Cerebellar cortex (tissue), 1 donor: ENCODE measurements at places on chromosomes 3 and 15.

GRCh38 chr3:15064299-15064834 is 748 bp downstream of the MRPS25 start:
- DNase-seq, result peak; percentile 13

DNA sequence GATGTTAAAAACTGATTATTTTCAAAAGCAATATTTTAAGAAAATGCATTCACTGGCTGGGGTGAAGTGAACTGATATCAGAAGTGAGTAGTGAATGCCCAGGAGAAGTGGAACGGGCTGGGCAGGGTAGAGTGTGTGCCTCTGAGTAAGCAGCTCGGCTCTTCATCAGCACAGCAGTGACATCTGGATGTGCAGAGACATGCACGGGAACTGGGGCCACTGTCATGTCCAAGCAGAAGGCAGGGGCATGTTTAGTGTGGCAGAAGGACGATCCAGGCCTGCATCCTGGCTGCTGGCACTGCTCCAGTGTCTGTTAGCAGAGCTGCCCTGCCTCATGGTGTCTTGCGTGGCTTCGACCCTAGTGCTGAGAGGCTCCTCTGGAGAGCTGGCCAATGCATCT is 305.6 kb upstream of the LRRFIP2 start:
- DNase-seq, result peak; percentile 53

GRCh38 chr3:2792432-2792831 is 317.7 kb downstream of the IL5RA start:
- DNase-seq, result no peak

DNA sequence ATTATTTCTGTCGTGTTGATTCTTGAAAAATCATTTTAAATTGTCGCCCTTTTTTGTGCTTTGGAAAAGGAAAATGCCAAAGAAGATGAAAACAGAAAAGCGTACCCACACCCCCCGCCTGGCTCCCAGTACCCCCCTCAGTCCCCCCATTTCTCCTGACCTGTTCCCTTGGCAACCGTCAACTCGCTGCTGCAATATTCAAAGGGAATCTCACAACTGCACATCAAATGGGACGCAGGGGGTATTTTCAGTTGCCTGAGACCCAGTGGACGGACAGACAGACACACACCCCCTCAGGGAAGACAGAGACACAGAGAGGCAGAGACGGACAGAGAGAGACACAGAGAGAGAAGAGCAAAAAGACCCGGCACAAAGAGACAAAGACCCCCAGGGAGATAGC is 83.5 kb upstream of the PRR20G start:
- no peak for DNase-seq

DNA sequence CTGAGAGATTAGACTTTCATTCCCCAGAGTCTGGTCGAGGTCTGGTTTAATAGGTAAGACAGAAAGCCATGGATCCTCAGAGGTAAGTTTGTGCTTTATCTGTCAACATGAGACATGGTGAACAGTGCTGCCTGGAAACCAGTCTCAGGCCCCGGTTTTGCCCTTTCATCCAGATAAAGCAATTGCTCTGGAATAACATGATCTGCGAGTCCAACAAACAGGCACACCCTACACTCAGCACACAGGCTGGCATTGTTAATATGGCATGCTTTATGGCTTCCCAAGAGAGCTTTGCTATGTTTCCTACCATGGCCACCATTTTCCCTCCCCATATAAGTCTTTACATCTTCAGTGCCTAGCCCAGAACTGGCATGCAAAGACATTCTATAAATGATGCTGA is 30.1 kb upstream of the MNS1 start:
- no peak for DNase-seq

- no peak for DNase-seq
Measured at GRCh38 chr3:87047852-87048251, 56.9 kb upstream of the VGLL3 start.

DNA sequence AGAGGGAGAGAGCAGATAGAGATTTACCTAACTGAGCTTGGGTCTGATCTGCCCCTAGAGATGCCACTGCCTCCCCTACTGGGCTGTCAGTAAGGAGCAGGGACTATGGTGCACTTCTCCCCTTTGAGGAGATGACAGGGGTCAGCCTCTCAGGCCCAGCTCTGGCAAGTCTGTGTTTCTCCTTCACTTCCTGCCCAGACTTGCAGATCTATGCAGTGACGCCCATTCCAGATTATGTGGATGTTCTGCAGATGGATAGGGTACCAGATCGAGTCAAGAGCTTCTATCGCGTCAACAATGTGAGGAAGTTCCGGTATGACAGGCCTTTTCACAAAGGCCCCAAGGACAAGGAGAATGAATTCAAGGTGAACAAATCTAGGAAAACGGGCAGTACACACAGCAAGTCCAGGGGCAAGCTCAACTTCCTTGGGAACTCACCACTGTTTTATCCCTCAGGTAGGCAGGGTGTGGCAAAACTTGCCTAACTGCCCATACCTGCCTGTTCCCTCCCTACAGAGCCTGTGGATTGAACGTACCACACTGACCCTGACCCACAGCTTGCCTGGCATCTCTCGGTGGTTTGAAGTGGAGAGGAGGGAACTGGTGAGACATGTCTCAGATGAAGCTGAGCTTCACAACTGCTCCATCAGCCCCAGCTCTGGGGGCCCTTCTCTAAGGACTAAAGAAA is 29.1 kb upstream of the MANF start:
- no peak for DNase-seq

DNA sequence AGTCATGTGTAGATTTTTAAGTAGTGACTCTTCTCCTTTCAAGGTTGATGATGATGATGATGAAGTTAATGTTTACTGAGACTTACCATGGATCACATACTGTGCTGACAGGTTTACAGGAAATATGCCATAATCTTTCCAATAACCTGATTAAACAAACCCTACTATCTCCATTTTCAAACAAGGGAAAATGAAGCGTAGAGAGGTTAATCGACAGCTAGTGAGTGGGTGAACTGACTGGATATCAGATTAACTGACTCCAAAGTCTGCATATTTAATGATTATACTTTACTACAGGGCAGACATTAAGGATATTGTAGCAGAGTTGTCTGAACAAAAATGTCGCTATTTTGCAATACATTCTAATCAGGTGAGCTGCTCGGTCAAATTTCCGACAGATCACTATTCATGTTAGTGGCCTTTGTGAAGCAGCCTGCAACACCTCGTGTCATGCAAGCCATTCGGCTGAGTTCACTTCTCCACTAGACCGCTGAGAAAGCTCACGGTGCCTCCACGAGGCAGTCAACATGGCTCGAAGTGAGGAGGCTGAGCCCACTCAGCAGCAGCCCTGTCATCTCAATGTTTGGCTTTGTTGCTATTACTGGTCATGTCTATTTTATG is 264.2 kb downstream of the NFKBIZ start:
- no peak for DNase-seq

DNA sequence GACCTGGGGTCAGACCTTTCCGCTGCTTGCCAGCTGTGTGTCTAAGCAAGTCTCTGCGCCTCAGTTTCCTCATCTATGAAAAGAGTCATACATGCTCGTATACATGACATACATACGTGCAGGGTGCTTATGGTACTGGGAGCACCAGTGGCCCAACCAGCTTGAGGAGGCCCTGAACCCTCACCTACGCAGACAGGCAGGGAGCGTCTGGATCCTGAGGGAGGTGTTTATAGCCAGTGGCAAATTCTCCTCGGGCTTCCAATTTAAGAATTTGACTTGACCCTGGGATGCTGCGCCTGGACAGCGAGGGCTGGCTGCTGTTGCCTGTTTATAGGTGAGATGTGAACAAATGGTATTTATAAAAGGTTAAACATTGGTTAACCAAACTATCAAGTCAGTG is 17.7 kb upstream of the FGD5 start:
- no peak for DNase-seq

DNA sequence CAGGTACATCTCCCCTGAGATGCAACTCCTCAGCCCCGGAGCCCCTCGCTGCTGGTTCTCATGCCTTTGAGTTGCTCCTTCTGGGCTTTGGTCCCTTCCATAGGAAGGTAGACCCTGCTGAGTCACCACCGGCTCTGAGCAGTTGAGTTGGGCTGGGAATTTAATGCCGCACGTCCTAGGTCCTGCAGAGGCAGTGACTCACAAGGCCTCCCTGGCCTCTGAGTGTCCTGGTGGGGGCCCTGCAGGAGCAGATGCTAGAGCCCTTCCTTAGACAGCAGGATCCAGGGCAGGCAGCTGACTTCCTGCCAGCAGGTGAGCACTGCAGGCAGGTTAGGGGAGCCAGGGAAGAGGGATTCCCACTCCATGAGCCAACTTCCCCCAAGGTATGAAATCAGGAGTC is 5.5 kb upstream of the NTRK3 start:
- DNase-seq, result no peak

DNA sequence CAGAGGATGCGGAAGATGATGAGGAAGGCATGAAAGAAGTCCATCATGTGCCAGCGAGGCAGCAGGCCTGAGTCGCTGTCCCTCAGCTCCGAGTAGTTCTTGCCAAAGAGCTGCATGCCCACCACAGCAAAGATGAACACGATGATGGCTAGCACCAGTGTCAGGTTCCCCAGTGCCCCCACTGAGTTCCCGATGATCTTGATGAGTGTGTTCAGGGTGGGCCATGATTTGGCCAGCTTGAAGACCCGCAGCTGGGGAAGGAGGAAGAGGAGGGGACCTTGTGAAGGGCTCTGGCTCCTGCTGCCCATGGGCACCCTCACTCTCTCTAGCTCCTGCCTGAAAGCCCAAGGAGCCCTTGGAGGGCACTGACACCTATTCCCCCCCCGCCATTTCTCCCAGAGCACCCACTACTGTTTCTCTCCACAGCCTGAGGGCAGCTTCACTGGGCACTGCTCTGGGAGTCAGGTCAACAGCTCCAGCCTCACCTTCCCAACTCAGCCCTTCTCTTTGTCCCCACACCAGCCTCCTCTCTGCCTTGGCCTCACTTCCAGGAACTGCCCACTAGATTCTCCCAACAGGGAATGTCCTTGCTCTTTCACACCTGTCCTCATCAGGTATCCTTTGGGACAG is 63.6 kb downstream of the SCN5A start:
- no peak for DNase-seq

DNA sequence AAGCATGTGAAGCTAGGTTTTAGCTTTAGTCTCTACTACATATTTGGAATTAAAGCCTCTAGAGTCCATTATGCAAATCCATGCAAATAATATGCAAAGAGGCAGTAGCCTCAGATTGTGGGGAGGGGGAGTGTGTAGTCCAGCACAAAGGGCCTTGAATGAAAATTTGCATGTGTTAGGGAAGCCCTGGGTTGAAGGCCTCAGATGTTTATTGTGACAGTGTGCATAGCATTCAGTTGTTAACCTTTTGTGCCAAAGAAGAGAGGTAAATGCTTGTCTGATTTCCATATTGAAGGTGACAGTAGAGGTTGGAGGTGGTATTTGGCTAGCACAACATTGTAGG is 24.5 kb upstream of the BFSP2 start:
- DNase-seq, result no peak

DNA sequence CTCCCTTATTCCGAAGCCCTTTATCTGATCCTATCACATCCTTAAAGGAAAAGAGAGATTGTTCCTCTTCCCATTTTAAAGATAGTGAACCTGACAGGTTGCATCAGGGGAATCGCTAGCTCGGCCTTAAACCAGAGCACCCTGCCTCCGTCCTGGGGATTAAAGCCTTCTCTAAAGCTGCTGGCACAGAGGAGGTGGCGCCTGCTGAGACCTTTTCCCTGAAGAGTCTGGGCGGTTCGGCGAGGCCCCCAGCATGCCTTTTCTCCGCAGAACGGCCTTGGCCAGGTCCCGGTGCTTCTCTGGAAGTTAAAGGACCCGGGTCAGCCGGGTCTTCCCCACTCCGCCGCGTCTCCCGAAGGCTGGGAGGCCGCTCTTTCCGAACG is 593 bp downstream of the FAM219B start:
- DNase-seq, result peak; percentile 49

GRCh38 chr3:172204716-172205115 is 165.3 kb downstream of the FNDC3B start:
- DNase-seq, result no peak

GRCh38 chr3:190116551-190117067 is 4.1 kb downstream of the P3H2 start:
- no peak for DNase-seq

- no peak for DNase-seq
Measured at GRCh38 chr3:141147657-141148056, 84.0 kb upstream of the PXYLP1 start.

GRCh38 chr3:15637131-15637951 is 35.8 kb downstream of the BTD start:
- peak; percentile 72 for DNase-seq

DNA sequence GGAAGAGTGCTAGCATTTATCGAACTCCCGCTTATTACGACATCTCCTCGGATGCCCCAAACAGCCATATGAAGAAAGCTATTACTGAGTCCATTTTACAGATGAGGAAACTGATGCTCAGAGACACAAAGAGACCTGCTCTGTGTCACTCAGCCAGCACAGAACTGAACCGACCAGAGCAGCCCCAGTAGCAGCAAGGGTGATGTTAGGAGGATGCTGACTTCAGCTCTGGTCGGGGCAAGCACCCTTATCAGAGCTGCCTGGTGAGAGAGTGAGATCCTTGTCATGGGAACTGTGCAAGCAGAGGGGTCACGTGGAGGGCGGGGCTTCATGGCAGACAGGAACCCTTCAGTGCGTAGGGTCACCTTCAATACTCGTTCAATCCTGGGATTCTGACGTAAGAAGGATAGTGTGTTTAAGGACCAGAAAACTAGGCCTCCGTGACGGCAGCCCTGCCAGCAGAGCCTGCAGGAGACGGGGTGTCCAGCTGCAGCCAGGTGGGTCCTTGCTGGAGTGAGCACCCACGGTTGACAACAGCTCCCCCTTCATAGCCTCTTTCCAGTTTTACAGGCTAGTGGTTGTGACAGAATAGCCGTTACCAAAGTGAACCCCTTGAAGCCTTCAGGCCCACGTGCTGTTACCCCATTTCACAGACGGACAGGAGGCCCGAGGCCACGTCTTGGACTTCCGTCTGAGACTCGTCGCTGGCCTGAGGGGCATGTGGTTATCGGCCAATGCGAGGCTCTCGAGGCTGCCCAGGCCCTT is 12.0 kb upstream of the IQSEC1 start:
- DNase-seq, result no peak

DNA sequence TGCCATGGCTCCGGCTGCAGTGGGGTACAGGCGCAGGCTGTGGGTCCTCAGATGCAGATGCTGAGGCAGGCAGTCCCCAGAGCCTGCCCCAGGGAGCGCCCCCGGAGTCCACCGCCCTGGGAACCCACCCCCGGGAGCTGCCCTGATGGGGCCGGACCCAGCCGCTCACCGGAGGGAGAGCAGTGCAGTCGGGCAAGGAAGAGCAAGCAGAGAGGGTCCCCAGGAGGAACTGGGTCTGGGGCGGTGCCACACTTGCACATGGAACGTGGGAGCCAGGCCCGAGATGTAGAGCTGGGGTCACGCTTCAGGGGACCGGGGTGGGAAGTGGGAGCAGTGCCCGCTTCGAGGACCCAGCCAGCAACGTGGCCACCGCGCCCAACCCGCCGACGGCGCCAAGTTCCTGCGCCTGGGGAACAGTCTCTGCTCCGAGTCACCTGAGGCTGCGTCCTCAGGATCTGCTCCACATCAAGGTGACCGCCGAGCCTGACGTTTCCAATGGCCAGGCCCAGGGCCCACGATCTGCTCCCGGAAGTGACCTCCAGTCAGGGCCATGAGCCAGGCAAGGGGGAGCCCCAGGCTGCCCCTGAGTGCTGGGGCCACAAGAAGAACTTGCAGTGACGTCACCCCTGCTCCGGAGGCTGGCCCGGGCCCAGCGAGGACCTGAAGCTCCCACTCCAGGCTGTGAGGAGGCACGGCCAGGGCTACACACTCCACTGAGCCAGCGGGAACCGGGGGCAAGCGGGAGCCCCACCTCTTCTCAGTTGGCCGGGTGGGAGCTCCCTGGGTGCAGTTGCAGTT is 27.0 kb upstream of the TFG start:
- DNase-seq, result no peak

- DNase-seq, result no peak
Measured at GRCh38 chr3:85495602-85496001, 536.8 kb downstream of the CADM2 start.
